ENCODE measurements at places on chromosomes 13 and 19. TPM values are rescaled to one million over a fixed set of nuclear protein-coding genes. Genes with fewer than 3 reads are reported as not detected.

DNA sequence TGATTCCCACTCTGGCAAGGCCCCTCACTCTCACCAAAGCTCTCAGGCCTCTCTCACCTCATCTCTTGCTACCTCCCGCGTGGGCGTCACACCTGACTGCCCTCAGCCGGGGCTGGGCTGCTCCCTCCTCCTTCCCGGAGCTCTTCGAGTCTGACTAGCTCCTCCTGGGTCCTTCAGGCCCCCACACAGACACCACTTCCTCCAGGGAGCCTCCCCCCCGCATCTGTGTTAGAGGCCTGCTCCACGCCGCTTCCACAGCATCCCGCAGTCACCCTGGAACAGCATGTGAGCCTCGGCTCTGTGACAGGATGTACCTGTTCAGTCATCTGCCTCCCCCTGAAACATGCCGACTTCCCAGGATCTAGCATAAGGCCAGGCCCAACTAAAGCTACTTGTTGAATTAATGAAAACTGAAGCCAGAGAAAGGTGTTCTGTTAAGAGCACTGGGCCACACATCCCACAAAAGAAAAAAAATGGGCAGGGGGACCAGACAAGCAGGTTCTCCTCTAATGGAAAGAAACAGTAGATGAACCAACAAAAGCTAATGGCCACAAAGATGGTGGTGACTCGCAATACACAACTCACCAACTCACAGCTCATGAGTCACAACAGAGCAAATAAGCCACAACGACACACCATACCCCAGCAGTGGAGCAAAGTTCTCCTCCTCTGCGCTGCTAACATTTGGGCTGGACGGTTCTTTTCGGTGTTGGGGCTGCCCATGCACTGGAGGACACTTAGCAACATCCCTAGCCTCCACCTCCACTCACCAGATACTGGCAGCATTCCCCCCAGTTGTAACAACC lies 3.0 kb downstream of the PPP6R1 start:
- DNase-seq, result peak; percentile 64
- H3K27ac ChIP-seq, result peak overlapping the region; percentile 99
- H3K27me3 ChIP-seq, result no peaks in the 10 kb centered on the region

Gene PSPN
- 2.7 TPM for total RNA-seq

- H3K4me1 ChIP-seq, result peaks cover 2% of the 10 kb centered on the region
- H3K4me3 ChIP-seq, result no peak overlapping the region
- no peaks in the 10 kb centered on the region for H3K36me3 ChIP-seq
- peaks cover 71% of the 10 kb centered on the region for H3K27me3 ChIP-seq
- no peak overlapping the region for H3K27ac ChIP-seq
These were observed 14.2 kb downstream of the ONECUT3 start for GRCh38 chr19:1767464-1767933.

GRCh38 chr19:2722541-2723344 lies 1.6 kb upstream of the DIRAS1 start:
- peaks cover 25% of the 10 kb centered on the region for H3K27me3 ChIP-seq
- no peak for DNase-seq
- H3K4me1 ChIP-seq, result no peaks in the 10 kb centered on the region
- H3K36me3 ChIP-seq, result no peaks in the 10 kb centered on the region

- no peak for DNase-seq
- no peak overlapping the region for H3K27ac ChIP-seq
- no peaks in the 10 kb centered on the region for H3K36me3 ChIP-seq
- peaks cover 4% of the 10 kb centered on the region for H3K27me3 ChIP-seq
- H3K4me1 ChIP-seq, result no peaks in the 10 kb centered on the region
- no peak overlapping the region for H3K4me3 ChIP-seq
These were observed 114.6 kb upstream of the VSTM2B start for GRCh38 chr19:29411113-29411581.

- H3K4me3 ChIP-seq, result no peak overlapping the region
- peaks cover 33% of the 10 kb centered on the region for H3K36me3 ChIP-seq
- no peaks in the 10 kb centered on the region for H3K4me1 ChIP-seq
- peak; percentile 15 for DNase-seq
These were observed 41.9 kb downstream of the RASA3 start for GRCh38 chr13:114090476-114090875.

Gene ZSCAN4
- total RNA-seq, result not detected

Gene SPART
- total RNA-seq, result 19.7 TPM

DNA sequence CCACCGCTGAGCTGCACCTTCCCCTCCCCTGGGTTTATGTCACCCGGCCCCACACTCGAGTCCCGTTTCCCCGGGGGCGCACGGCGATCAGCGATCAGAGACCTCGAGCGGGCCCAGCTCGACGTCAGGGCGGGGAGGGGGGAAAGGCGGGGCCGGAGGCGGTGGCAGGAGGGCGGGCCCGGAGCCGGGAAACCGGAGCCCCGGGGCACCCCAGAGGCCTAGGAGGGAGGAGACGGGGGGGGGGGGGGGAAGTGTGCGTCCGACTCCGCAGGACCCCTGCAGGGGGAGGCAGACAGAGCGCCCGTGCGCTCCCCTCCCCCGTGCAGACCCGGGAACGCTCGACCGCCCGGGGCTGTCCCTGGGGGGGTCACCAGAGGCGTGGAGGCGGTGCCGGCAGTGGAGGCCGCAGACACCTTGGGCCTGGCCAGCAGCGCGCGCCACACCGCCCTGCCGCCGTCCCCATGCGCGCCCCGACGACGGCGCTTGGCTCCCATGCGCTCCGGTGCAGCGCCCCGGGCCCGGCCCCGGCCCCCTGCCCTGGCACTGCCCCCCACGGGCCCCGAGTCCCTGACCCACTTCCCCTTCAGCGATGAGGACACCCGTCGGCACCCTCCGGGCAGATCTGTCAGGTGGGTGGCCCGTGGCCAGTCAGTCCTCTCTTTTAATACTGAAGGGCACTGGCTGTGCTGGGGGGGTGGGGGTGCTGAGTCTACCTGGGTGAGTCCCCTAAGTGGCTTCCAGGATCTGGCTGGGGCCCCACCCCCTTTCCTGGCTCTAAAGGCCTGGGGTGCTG lies 11.8 kb downstream of the PDE4A start:
- peaks cover 9% of the 10 kb centered on the region for H3K36me3 ChIP-seq
- DNase-seq, result peak; percentile 80
- H3K4me1 ChIP-seq, result peaks cover 62% of the 10 kb centered on the region
- peaks cover 10% of the 10 kb centered on the region for H3K27me3 ChIP-seq
- H3K4me3 ChIP-seq, result peak overlapping the region; percentile 94
- peak overlapping the region; percentile 97 for H3K27ac ChIP-seq

- H3K27me3 ChIP-seq, result peaks cover 2% of the 10 kb centered on the region
- no peak for DNase-seq
- H3K4me1 ChIP-seq, result no peaks in the 10 kb centered on the region
- no peaks in the 10 kb centered on the region for H3K36me3 ChIP-seq
- no peak overlapping the region for H3K27ac ChIP-seq
- H3K4me3 ChIP-seq, result no peak overlapping the region
These were observed 199.3 kb upstream of the SOX1 start for GRCh38 chr13:111867657-111868056.

Gene CATSPERD
- not detected for total RNA-seq
